ENCODE measurements at places on chromosomes 7 and 10.

GRCh38 chr7:28405662-28406061, 6.7 kb upstream of the CREB5 start:
- DNase-seq: no peak
- H3K4me3 ChIP-seq: no peak overlapping the region
- H3K4me1 ChIP-seq: peaks cover 11% of the 10 kb centered on the region
- H3K36me3 ChIP-seq: no peaks in the 10 kb centered on the region
- no peak overlapping the region for H3K27ac ChIP-seq

- H3K36me3 ChIP-seq: no peaks in the 10 kb centered on the region
- H3K4me3 ChIP-seq: no peak overlapping the region
- no peaks in the 10 kb centered on the region for H3K27me3 ChIP-seq
Observed at GRCh38 chr7:70614237-70615045, 517.5 kb upstream of the GALNT17 start.

DNA sequence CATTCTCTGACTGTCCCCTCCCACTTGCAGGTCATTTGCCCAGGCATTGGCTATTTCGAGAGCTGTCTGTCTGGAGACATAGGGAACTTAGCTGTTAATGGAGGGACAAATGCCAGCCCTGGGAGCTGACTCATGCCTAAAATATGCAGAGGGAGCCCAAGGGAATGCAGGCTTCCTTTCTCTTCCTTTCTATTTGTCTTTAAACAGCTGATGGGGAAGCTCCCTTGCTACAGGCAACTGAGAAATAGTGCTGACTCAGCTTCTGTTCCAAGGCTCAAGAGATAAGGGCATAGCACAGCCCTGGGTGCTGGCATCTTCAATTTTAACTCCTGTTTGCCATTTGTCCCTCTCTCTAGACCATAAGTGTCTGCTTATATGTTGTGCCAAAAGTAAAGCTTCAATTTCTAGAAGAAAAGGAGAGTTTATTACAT, 82.7 kb upstream of the C1GALT1 start:
- H3K4me1 ChIP-seq: peaks cover 21% of the 10 kb centered on the region
- DNase-seq: peak; percentile 86
- H3K27me3 ChIP-seq: no peaks in the 10 kb centered on the region
- no peaks in the 10 kb centered on the region for H3K36me3 ChIP-seq
- H3K27ac ChIP-seq: no peak overlapping the region

- peaks cover 11% of the 10 kb centered on the region for H3K27me3 ChIP-seq
- H3K36me3 ChIP-seq: no peaks in the 10 kb centered on the region
- no peaks in the 10 kb centered on the region for H3K4me1 ChIP-seq
Observed at GRCh38 chr10:71537681-71538080, 141.0 kb downstream of the CDH23 start.

DNA sequence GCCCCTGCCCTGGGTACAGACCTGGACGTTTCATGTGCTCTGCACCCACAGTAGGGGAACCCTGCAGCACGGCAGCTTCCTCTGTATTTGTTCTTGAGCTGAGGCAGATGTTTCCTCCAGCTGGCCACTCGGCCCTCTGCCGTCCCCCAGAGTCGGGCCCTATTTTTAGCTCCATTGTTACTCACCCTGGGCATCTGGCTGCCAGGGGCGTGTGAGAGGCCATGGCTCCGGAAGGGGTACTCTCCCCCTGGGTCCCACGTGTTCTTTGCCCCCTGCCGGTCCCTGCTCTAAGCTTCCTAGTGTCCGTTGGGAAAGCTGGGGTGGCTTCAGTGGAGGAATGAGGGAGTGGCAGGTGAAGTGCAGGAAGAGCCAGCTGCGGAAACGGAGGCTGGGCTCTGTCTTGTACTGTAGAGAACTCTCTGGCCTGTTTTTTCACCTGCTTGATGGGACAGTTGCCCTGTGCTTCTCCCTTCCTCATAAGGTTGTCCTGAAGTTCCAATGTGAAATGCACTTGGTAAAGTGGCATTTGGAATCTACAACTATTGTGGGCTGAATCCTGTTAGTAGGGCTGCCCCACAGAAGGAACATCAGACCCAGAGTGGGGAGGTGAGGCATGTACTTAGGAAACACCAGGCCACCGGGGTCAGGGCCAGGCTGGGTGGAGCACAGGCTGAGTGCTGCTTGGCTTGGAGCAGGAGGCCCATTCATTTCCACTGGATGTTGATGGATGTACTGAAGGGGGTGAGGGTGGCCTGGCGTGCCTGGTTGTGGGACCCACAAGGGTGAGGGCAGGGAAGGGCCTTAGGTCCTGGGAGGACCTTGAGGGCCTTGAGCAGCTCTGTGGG, 30.6 kb downstream of the PALD1 start:
- no peak overlapping the region for H3K4me3 ChIP-seq
- DNase-seq: no peak
- peaks cover 9% of the 10 kb centered on the region for H3K4me1 ChIP-seq

DNA sequence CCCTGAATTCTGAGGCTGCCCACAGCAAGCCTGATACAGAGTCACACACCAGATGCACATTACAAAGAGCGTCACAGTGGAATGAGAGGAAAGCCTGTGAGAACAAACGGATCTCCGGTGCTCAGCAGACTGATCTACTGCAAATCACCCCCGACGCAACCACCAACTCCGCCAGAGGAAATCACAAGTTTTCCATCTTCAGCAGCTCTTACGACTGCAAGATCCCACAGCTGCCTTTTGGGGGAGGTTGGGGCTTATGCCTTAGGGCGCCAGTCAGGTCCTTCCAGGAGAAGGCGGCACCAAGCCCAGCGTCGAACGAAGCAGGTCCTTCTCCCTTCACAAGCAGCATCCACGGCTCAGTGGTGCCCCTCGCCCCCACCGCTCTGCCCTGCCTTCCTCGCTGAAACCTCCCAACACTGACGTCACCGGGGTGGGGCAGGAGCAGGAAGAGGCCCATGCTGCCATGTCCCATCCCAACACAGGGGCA, 32.5 kb downstream of the PTPRN2 start:
- DNase-seq: no peak
- no peaks in the 10 kb centered on the region for H3K27me3 ChIP-seq
- H3K4me3 ChIP-seq: no peak overlapping the region
- H3K36me3 ChIP-seq: no peaks in the 10 kb centered on the region
- H3K4me1 ChIP-seq: no peaks in the 10 kb centered on the region

GRCh38 chr10:128059266-128059981, 66.8 kb downstream of the MKI67 start:
- H3K4me3 ChIP-seq: no peak overlapping the region
- no peak for DNase-seq
- no peaks in the 10 kb centered on the region for H3K36me3 ChIP-seq
- H3K27me3 ChIP-seq: no peaks in the 10 kb centered on the region
- H3K4me1 ChIP-seq: no peaks in the 10 kb centered on the region

GRCh38 chr10:29280488-29280840, 8.4 kb upstream of the LYZL1 start:
- no peaks in the 10 kb centered on the region for H3K36me3 ChIP-seq
- H3K27me3 ChIP-seq: no peaks in the 10 kb centered on the region
- H3K4me1 ChIP-seq: no peaks in the 10 kb centered on the region
- H3K4me3 ChIP-seq: no peak overlapping the region

DNA sequence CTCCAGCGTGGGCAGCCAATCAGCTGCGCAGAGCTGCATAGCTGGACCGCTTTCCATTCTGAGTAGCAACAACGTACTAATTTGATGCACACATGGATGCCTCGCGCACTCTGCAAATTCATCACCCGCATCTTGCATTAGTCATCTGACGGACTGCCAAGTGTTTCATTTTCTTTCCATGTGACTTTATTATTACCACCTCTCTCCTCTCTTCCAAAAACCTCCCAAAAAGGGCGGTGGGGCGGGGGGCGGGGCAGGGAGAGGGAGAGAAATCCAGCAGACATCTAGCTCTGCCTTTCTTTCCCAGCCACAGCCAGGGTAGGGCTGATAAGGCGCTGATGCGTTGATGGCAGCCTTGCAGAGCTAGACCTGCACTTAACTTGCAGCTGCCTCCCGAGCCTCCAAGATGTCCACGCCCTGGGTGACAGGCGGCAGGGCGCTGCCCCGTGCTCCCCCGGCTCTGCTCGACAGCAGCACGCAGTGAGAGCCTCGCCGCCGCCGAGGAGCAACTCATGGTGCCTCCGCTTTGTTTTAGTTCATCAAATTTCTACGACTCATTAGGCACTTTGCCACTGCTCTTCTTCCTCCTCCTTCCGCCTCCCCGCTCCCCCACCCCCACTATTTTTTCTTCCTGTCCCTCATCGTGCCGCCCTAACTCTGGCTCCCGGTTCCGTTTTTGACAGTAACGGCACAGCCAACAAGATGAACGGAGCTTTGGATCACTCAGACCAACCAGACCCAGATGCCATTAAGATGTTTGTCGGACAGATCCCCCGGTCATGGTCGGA, 147.3 kb downstream of the CELF2 start:
- no peak overlapping the region for H3K4me3 ChIP-seq
- H3K27ac ChIP-seq: no peak overlapping the region
- H3K36me3 ChIP-seq: no peaks in the 10 kb centered on the region
- H3K4me1 ChIP-seq: no peaks in the 10 kb centered on the region

- no peak overlapping the region for H3K27ac ChIP-seq
- no peak overlapping the region for H3K4me3 ChIP-seq
- peaks cover 77% of the 10 kb centered on the region for H3K27me3 ChIP-seq
- no peaks in the 10 kb centered on the region for H3K36me3 ChIP-seq
Observed at GRCh38 chr10:98528805-98529183, 82.1 kb upstream of the HPS1 start.

- peaks cover 42% of the 10 kb centered on the region for H3K27me3 ChIP-seq
- H3K4me1 ChIP-seq: no peaks in the 10 kb centered on the region
- H3K4me3 ChIP-seq: no peak overlapping the region
Observed at GRCh38 chr7:37431413-37431812, 17.3 kb downstream of the ELMO1 start.

DNA sequence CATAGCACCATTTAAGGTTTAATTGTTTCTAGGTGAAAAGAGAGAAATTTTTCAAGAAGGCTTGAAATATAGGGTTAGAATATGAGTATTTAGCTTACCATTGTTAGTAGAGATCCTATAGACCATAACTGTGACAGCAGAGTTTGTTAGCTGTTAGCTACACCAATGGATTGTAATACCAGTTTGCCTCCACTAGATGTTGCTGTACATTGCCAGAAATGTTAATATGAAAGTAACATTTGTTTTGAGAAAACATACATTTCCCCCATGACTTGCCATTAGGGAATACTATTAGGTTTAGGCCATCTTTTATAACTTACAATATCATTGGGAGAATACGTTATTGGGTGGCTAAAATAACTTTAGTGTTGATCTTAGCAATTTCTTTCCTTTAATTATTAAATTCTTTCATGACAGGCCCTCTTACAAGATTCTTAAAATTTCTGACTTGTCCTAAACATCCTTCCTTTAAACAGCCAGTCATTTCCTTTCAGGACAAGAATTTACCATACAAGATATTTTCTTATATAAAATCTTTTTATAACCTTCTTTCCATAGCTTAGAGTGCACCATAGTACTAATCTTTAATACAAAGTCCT, 39.5 kb downstream of the ZNF117 start:
- no peaks in the 10 kb centered on the region for H3K36me3 ChIP-seq
- H3K27me3 ChIP-seq: no peaks in the 10 kb centered on the region
- H3K27ac ChIP-seq: no peak overlapping the region
- peak; percentile 16 for DNase-seq
- no peaks in the 10 kb centered on the region for H3K4me1 ChIP-seq
- H3K4me3 ChIP-seq: no peak overlapping the region

DNA sequence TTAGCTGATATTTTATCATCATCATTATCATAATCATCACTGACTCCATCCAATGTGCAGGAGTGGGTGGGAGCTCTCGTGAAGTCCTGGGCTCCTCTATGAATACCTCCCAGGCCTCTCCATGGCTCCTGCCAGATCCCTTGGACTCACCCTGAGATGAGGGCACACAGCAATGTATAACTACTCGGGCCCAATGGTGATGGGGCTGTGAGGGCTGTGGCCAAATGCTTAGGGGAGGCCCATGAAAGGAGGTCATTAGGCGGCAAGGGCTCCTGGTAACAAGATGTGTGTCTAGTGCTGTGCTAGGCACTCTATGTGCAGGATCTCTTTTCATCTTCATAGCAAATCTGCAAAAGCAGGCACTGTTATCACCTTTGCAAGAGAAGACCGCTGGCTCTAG, 270.9 kb downstream of the GLRX3 start:
- DNase-seq: no peak
- no peaks in the 10 kb centered on the region for H3K36me3 ChIP-seq
- no peak overlapping the region for H3K27ac ChIP-seq
- no peak overlapping the region for H3K4me3 ChIP-seq
- no peaks in the 10 kb centered on the region for H3K4me1 ChIP-seq

DNA sequence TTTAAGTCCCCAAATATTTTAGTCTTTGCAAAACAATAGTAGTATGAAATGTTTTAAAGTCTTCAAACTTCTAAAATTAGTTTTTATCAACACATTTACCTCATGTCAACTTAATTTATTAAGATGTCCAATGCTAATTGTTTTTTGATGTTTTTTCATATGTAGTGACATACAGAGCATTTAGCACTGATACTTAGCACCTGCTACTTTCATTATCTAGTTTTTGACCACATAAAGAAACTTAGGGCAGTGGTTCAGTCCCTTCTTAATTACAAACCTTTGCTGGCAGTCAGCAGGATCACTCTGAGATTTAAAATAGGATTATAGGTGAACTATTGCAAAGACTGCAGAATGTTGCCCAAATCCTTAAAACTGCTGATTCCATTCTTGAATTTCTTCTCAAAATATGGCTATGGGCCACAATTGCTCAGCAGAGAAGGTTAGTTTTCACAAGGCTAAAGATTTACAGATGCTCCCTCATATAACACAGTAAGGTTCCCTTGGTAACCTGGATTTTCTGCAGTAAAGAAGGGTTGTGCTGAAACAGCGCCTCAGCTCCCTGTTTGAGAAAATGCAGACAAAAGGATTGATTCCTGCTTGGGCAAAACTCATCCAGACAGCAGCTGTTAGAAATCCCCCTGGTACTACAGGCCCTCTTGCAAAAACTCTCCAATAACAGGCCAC, 3.4 kb downstream of the GPR85 start:
- no peaks in the 10 kb centered on the region for H3K27me3 ChIP-seq
- H3K36me3 ChIP-seq: no peaks in the 10 kb centered on the region
- no peak overlapping the region for H3K4me3 ChIP-seq
- no peaks in the 10 kb centered on the region for H3K4me1 ChIP-seq
- H3K27ac ChIP-seq: no peak overlapping the region
- DNase-seq: no peak

DNA sequence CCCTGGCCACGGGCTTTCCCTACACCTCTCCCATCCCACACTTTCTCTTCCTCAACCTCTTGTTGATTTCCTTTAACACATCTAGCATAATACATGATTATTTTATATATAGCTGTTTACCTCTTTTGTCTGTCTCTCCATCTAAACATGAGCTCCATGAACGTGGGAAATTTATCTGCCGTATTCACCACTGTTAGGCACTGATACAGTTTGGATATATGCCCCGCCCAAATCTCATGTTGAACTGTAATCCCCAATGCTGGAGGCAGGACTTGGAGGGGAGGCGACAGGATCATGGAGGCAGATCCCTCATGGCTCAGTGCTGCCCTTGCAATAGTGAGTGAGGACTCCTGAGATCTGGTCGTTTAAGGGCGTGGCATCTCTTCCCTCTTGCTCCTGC, 5.7 kb downstream of the CYTH3 start:
- no peak overlapping the region for H3K4me3 ChIP-seq
- H3K27me3 ChIP-seq: no peaks in the 10 kb centered on the region
- H3K4me1 ChIP-seq: peaks cover 18% of the 10 kb centered on the region
- H3K36me3 ChIP-seq: no peaks in the 10 kb centered on the region
- no peak overlapping the region for H3K27ac ChIP-seq
- DNase-seq: no peak
